Activated CD4-positive, alpha-beta memory T cell treated with anti-CD3 and anti-CD28 coated beads for 36 hours (primary cell): ENCODE measurements at places on chromosomes 1 and 21. TPM values are rescaled to one million over a fixed set of nuclear protein-coding genes. Genes with fewer than 3 reads are reported as not detected.
A peak's percentile ranks its signal among the peaks of the same experiment; 100 is the strongest.

DNA sequence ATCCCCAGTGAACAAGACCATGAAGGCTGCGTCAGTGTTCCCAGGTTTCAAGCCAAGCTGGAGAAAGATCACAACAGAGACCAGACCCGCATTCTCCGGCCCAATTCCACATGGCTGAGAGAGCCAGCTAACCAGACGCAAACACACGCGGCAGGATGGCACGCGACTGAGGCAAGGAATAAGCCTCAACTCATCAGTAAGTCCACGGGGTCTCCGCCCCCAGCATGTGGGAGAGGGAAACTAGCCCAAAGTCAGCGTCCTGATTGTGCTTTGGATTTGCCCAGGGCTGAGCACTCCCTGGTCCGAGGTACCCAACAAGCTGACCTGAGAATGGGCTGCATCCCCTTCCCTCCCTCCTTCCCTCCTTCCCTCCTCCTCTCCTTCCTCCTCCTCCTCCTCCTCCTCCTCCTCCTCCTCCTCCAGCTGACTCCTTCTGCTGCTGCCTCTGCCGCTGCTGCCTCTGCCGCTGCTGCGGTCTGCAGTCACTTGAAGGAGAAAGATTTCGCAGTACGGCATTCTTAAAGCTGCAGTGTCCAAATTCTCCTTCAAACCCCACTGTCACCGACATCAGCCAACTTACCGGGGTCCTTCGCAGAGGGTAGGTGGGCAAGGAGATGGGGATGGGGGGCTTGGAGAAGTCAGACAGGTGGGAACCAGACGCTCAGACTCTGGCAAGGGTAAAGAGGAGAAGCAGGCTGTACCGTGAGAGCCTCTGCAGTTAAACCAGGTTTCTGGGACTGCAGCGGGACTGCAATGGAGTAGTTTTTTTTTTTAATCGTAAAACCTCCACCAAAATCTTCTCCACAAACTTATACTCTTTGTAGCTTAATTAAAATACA is 33.0 kb upstream of the H6PD start:
- no peak overlapping the region for H3K4me3 ChIP-seq
- H3K36me3 ChIP-seq = no peaks in the 10 kb centered on the region
- H3K27ac ChIP-seq = no peak overlapping the region
- no peak for DNase-seq
- H3K4me1 ChIP-seq = peaks cover 34% of the 10 kb centered on the region
- H3K27me3 ChIP-seq = peaks cover 83% of the 10 kb centered on the region

GRCh38 chr1:226532553-226532952 is 16.0 kb upstream of the STUM start:
- no peak overlapping the region for H3K4me3 ChIP-seq
- no peak for DNase-seq
- no peak overlapping the region for H3K27ac ChIP-seq
- no peaks in the 10 kb centered on the region for H3K4me1 ChIP-seq
- peaks cover 9% of the 10 kb centered on the region for H3K27me3 ChIP-seq
- no peaks in the 10 kb centered on the region for H3K36me3 ChIP-seq

- DNase-seq = no peak
- H3K27ac ChIP-seq = no peak overlapping the region
- no peak overlapping the region for H3K4me3 ChIP-seq
- no peaks in the 10 kb centered on the region for H3K4me1 ChIP-seq
Measured at GRCh38 chr1:228281631-228282328, 73.9 kb downstream of the OBSCN start.

DNA sequence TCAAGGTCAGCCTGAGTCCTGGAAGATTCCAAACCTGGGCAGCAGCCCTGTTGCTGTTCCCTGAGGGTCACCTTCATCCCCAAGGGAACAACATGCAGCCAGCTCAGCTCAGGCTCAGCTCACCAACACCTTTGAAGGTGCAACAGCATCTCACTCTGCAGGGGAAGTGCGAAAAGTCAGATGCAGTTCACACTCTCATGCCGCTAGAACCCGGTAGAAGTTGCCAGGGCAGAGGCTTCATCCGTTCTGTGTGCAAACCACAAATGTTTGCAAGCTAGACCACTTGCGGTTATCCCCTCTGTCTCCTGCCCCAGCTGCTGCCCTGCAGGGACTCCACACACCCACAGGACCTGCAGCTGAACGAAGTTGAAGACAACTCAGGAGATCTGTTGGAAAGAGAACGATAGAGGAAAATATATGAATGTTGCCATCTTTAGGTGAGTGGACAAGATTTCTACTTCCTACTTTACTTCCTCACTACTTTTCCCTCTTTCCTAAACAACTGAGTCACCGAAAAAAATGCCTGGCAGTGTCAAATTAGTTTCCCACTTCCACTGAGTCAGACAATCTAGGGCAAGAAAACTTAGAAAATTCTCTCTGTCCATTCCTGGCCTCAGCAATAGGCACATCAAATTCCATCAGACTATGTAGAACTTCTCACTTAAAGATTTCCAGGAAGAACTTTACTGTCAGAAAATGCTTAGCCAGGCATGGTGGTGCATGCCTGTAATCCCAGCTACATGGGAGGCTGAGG is 1.8 kb upstream of the FCRL6 start:
- DNase-seq = peak; percentile 18
- no peak overlapping the region for H3K4me3 ChIP-seq
- no peak overlapping the region for H3K27ac ChIP-seq

- H3K4me1 ChIP-seq = peaks cover 42% of the 10 kb centered on the region
- H3K27me3 ChIP-seq = no peaks in the 10 kb centered on the region
- H3K27ac ChIP-seq = no peak overlapping the region
- H3K36me3 ChIP-seq = peaks cover 2% of the 10 kb centered on the region
- peak; percentile 65 for DNase-seq
- peak overlapping the region; percentile 66 for H3K4me3 ChIP-seq
Measured at GRCh38 chr1:9825093-9826074, 1.6 kb upstream of the CLSTN1 start.

- no peak overlapping the region for H3K4me3 ChIP-seq
- no peaks in the 10 kb centered on the region for H3K36me3 ChIP-seq
- no peaks in the 10 kb centered on the region for H3K4me1 ChIP-seq
- H3K27ac ChIP-seq = no peak overlapping the region
- no peak for DNase-seq
Measured at GRCh38 chr1:208551633-208552320, 307.6 kb upstream of the PLXNA2 start.

GRCh38 chr1:181383695-181384094 is 99.6 kb upstream of the CACNA1E start:
- no peak for DNase-seq
- H3K4me3 ChIP-seq = no peak overlapping the region
- H3K27me3 ChIP-seq = no peaks in the 10 kb centered on the region
- no peaks in the 10 kb centered on the region for H3K4me1 ChIP-seq

DNA sequence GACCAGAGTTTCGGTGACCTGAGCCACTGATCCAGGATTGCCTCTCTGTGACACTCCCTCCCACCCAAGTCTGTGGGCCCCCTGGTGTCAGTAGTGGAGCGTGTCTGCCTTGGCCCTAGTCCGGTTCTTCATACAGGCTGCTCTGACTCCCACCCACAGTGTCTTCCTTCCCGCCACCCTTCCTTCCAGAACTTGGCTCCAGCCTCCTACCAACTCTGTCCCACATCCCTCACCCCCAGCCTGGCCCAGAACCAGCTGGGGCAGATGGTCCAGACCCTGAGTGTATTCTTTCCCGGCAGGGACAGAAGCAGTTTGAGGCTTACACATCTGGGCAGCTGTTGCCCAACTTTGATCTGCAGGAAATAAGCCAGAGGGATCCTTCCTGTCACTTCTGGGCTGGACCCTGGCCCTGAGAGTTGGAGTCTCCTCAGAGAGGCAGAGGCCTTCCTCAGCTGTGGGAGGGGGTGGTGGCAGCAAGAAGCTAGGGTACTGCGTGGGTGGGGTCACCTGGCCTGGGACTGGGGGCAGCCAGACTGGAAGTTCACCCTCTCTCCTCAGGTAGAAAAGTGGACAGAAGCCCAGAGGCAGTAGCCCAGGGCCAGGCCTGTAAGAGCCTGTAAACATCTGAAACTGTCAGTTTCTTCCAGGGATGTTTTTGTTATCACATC is 43.1 kb upstream of the EPS8L3 start:
- H3K27me3 ChIP-seq = no peaks in the 10 kb centered on the region
- H3K36me3 ChIP-seq = no peaks in the 10 kb centered on the region
- no peak for DNase-seq

DNA sequence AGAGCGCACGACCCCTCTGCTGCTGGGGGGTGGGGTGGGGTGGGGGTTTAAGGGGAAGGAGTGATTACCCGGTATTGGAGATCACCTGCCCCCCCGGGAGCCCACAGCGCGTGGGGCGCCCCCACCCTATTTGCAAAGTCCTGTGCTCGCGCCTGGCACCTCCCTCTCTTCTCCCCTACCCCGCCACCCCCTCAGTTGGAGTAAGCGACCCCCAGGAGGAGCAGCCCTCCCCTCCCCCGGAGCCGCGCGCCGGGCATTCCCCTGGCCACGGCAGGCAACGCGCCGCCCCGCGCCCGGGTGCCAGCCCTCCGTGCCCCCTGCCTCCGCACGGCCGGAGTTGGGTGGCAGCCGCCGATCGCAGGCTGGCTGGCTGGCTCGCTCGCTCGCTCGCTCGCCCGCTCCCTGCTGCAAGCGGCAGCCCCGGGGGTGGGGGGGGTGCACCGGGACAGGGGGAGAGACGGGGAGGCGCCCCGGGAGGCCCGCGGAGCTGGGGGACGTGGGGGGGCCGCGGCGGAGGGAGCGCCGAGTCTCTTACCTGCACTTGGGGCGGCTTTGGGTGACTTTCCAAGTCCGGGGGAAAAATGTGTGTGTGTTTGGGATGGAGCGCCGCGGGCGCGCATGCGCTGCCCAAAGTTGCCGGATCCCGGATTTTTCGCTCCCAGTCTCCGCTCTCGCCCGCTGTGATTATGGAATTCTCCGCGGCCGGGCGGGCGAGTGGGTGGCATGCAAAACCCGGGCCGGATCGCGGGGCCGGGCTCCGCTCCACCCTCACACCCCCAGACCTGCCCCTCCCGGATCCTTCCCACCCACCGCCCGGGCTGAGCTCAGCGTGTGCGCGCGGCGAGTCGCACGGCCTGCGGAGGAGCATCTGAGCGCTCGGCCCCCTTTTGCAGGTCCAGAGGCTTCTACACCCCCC is at the start of gene CASZ1:
CASZ1 (minus strand) TSS at position 618 of the 916 bp plus-strand sequence. CDS start 102,757 bp downstream, outside the sequence.
- no peaks in the 10 kb centered on the region for H3K36me3 ChIP-seq
- DNase-seq = no peak
- H3K4me1 ChIP-seq = peaks cover 13% of the 10 kb centered on the region
- H3K27me3 ChIP-seq = peaks cover 46% of the 10 kb centered on the region
- H3K4me3 ChIP-seq = no peak within 1 kb of the TSS

- no peaks in the 10 kb centered on the region for H3K36me3 ChIP-seq
- no peaks in the 10 kb centered on the region for H3K27me3 ChIP-seq
- H3K4me3 ChIP-seq = no peak overlapping the region
- no peaks in the 10 kb centered on the region for H3K4me1 ChIP-seq
- no peak for DNase-seq
Measured at GRCh38 chr1:188372821-188373220, 1544.1 kb downstream of the PLA2G4A start.

- no peaks in the 10 kb centered on the region for H3K36me3 ChIP-seq
- H3K27me3 ChIP-seq = peaks cover 3% of the 10 kb centered on the region
- no peak overlapping the region for H3K27ac ChIP-seq
- H3K4me1 ChIP-seq = peaks cover 9% of the 10 kb centered on the region
- DNase-seq = no peak
- no peak overlapping the region for H3K4me3 ChIP-seq
Measured at GRCh38 chr1:161511018-161511755, 5.9 kb downstream of the FCGR2A start.

- H3K36me3 ChIP-seq = peaks cover 2% of the 10 kb centered on the region
- H3K27ac ChIP-seq = no peak overlapping the region
- no peaks in the 10 kb centered on the region for H3K27me3 ChIP-seq
Measured at GRCh38 chr1:41098730-41099460, 77.4 kb upstream of the SLFNL1 start.

DNA sequence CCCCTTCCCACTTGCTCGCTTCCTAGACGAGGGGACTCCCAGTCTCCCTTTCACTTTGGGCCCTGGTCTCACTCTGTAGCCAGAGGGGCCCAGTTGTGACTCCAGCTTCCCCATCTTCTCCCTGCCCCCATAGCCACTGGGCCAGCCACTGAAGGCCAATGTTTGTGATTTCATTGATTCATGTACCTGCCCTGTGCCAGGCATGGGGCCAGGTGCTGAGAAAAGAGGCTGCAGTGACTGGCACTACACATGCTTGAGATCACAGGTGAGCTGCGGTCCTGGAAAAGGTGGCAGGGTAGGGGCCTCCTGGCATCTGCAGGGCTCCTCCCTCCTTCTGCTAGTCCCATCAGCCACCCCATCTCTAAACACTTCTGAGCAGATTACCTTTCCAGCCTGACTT is 345.3 kb upstream of the VAMP3 start:
- H3K27me3 ChIP-seq = peaks cover 2% of the 10 kb centered on the region
- no peak overlapping the region for H3K4me3 ChIP-seq
- no peaks in the 10 kb centered on the region for H3K4me1 ChIP-seq
- H3K27ac ChIP-seq = no peak overlapping the region

GRCh38 chr1:230268371-230269170 is 157.6 kb downstream of the PGBD5 start:
- no peak for DNase-seq
- peaks cover 21% of the 10 kb centered on the region for H3K4me1 ChIP-seq
- no peak overlapping the region for H3K4me3 ChIP-seq
- peaks cover 24% of the 10 kb centered on the region for H3K36me3 ChIP-seq
- no peaks in the 10 kb centered on the region for H3K27me3 ChIP-seq

DNA sequence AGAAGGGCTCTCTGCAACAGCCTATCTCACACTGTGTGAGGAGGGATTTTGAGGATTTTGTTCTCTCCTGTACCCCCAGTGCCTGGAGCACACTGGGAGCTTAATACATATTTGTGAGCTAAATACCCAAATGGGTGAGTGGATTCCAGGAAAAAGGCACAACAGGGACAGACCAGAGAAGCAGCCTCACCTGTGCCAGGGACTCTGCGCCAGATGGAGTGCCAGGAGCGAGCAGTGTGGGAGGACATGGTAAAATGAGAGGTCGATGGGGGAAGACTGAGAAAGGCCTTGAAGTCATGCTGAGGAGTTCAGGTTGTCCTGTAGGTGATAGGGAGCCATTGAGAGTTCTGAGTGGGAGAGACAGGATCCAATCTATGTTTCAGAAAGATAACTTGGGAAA is 11.0 kb upstream of the KCNA2 start:
- no peak for DNase-seq
- H3K27me3 ChIP-seq = no peaks in the 10 kb centered on the region
- no peak overlapping the region for H3K27ac ChIP-seq
- no peaks in the 10 kb centered on the region for H3K36me3 ChIP-seq

DNA sequence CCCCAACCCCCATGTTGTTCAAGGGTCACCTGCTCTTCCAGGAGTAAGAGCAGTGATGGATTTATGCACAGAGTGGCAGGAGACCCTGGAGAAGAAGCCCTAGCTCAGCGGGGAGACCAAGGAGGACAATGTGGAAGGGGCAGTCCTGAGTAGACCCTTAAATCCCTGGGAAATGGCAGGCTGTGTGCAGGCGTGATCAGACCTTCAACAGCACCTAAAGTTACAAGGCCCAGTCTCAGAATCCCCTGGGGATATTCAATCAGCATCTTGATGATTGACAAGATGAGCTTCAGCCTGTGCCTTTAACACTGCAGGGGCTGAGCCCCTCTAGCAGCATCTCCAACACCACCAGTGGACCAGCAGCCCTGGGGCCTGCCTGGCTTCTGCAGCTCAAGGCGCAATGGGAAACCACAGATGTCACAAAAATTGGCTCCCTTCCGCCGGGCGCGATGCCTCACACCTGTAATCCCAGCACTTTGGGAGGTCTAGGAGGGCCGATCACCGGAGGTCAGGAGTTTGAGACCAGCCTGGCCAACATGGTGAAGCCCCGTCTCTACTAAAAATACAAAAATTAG is 60.4 kb downstream of the IRF2BP2 start:
- no peaks in the 10 kb centered on the region for H3K36me3 ChIP-seq
- H3K27me3 ChIP-seq = no peaks in the 10 kb centered on the region
- no peak overlapping the region for H3K27ac ChIP-seq
- DNase-seq = no peak
- peaks cover 8% of the 10 kb centered on the region for H3K4me1 ChIP-seq
- no peak overlapping the region for H3K4me3 ChIP-seq

HDGF gene
- 365 TPM for total RNA-seq

TACSTD2 gene
- total RNA-seq = not detected

CFHR1 gene
- total RNA-seq = not detected

FOXO6 gene
- total RNA-seq = 0.19 TPM

FCGR2B gene
- not detected for total RNA-seq

ALG14 gene
- total RNA-seq = 4.4 TPM
